ENCODE measurements at places on chromosomes 11 and 22.

- no peak for DNase-seq
Measured at GRCh38 chr11:76880956-76881355, 20.2 kb downstream of the ACER3 start.

- no peak for DNase-seq
Measured at GRCh38 chr11:116275635-116276034, 497.2 kb downstream of the BUD13 start.

GRCh38 chr11:118411530-118411929, 10.1 kb downstream of the ATP5MG start:
- DNase-seq: no peak

DNA sequence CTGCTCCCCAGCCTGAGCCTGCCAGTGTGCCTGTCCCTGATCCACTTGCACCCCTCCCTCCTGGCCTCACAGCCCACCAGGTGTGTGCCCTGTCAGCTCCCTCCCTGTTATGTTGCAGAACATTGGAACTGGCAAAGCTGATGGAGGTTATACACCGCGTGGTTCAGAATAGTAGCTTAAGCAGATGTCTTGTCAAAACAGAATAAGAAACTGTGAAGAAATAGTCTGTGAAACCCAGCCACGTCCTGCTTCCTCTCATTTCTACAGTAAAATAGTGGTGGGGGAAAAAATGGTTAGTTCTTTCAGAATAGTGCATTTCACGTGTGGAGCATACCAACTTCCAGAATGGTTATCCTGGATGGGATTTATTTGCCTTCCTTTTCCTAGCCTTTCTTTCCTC, 161.2 kb upstream of the NAV2 start:
- DNase-seq: no peak

DNA sequence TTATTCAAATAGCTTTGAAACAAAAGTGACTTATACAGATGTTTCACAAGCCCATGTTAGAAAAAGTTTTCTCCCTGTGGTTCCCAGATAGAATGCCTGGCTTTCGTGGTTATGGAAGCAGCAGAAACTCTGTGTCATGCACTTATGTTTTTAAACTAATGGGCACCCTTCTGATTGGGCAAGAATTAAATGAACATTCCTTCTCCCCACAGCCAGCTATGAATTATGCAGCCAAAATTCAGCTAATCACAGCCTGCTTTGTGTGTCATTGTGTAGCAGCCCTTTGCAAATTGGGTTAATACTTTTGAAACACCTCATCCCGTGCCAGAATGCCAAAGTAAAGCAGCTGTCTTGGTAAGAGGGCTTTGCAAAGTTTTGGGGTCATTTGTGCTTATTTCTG, 46.9 kb downstream of the PANX1 start:
- no peak for DNase-seq

DNA sequence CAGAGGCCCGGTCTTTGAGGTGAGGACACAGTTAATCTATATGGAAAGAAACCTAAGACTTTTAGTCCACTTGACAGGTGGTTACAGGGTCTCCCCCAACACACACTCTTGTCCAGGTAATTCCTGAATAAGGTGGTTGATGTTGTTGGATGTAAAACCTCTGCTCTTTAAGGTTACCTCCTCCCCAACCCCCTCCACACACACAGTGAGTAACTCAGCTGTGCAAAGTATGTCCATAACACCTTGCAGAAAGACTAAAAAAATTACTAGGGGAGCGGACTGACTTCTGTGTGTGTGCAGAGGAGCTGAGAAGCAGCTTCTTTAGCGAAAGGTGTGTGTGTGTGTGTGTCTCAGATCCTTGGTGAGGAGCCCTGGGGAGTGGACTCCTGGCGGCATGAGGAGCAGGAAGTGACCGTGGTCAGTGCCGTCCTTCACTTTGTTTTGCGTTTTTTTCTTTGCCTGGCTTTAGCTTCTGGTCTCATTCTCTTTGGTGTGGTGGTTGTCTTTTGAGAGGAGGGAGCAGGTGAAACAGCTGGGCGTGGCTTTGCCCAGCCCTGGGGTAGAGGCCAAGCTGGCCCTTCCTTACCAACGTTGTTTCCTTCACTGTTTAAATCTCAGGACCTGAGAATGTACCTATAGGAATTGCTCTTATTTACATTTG, 1.7 kb downstream of the ZBED4 start:
- no peak for DNase-seq

Measured in stimulated activated CD8-positive, alpha-beta memory T cell treated with anti-CD3 and anti-CD28 coated beads, Interleukin-4, amount 100 ng/mL, for 4 hours (primary cell).